ENCODE measurements at places on chromosomes 7 and 10.
A peak's percentile ranks its signal among the peaks of the same experiment; 100 is the strongest.

GRCh38 chr10:125709553-125710474, 9.7 kb upstream of the EDRF1 start:
- no peak for DNase-seq

DNA sequence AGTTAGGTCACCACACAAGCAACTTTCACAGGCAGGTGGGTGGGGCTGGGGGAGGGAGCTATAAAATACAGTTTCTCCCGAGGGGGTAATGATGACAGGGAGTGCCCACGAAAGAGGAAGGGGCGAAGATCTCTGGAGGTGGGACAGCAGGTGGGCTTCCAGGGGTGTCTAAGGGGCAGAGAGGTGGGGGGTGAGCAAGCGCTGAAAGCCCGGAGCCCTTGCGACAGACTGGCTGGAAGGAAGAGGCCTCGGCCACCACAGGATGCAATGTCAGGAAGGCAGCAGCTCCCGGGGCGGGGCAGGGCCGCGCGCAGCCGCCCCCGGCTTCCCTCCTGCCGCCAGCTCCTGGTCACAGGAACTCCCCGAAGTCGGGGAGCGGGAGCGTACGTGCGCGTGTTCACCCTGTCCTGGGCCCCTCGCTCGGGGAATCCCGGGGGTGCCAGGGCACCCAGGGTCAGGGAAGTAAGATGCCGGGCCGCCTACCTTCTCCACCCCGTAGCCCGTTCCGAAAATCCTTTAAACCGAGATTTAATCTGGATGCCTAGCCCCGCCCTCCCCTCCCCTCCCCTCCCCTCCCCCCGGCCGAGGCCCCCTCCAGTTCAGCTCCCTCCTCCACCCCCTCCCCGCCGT, 105.2 kb upstream of the PPIF start:
- peak; percentile 59 for DNase-seq

DNA sequence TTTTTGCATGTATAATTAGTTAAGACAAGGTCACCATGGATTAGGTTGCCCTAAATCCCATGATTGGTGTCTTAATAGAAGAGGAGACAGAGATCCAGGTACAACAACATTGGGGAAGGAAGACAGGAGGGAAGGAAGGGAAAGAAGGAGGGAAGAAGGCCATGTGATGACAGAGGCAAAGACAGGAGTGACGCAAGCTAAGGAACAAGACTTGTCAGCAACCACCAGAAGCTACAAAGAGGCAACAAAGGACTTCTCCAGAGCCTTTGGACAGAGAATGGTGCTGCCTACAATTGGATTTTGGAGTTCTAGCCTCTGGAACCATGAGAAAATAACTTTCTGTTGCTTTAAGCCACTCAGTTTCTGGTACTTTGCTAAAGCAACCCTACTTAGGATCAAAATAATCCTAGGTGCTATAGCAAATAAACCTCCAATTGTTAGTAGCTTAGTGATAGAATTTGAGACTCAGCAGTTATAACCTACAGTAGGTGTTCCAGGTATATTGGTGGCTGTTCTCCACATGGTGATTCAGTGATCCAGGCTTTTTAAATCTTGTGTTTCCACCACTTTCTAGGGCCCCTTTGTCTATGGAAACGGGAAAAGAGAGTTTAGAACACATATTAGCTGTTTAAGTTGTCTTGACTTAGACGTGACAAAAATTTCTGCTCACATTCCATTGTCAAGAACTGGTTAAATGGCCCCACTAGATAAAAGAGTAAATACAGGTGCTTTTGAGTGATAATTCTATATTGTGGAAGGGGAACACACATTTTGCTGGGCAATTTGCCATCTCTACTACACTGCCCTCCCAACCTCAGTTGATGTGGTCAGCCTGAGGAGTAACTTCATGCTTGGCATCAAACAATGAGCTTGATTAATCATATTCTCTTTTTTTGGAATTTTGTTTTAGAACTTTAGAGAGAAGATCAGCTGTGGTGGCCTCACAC, 70.5 kb upstream of the SP4 start:
- no peak for DNase-seq

GRCh38 chr7:112622159-112622715, 141.4 kb downstream of the LSMEM1 start:
- no peak for DNase-seq

DNA sequence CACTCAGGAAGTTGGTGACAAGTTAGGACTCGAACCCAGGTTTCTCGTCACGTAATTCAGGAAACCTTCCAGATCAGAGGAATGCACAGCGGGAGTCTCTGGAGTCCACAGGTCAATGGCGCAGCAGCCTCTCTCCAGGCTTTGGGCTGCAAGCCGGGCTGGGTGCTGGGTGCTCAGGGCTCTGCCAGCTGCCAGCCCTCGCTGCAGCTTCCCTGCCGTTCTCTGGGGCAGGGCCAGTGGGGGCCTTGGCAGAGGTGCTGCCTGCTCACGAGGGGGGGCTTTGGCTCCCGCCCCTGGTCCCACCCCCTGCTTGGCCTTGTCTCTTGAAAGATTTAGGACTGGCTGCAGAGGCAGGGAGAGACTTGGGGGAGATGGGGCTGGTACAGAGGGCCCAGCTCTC, at the start of gene TACR2:
Gene TACR2 (minus strand): TSS at position 224 of the 400 bp plus-strand sequence. CDS start 595 bp downstream, outside the sequence.
- no peak for DNase-seq

DNA sequence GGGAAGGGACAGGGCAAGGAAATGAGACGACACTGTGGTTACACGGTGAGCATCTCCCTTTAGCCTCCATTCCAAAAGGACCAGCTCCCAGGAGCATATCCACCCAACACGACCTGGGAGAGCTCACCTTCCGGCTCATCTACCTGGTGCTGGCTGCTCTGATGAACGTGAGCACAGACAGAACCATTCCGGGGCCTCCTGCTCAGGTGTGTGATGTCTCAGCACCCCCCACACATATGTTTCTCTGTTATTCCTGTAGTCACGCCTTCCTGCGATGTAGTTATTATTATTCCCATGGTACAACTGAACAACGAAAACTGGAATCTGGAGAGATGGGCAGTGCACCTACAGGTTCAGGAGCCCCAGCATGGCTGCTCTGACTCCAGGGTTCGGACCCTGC, 20.5 kb upstream of the GPR26 start:
- DNase-seq, result no peak

- DNase-seq, result no peak
Observed at GRCh38 chr7:16178092-16178491, 243.2 kb downstream of the CRPPA start.

GRCh38 chr7:69419934-69420333, 178.3 kb upstream of the AUTS2 start:
- DNase-seq, result no peak

GRCh38 chr7:20217193-20217948, at the start of gene MACC1:
MACC1 (minus strand) TSS chr7:20217384; CDS start chr7:20161862, 55,522 bp downstream.
- no peak for DNase-seq

- no peak for DNase-seq
Observed at GRCh38 chr7:99404235-99404976, 4.0 kb downstream of the PDAP1 start.

DNA sequence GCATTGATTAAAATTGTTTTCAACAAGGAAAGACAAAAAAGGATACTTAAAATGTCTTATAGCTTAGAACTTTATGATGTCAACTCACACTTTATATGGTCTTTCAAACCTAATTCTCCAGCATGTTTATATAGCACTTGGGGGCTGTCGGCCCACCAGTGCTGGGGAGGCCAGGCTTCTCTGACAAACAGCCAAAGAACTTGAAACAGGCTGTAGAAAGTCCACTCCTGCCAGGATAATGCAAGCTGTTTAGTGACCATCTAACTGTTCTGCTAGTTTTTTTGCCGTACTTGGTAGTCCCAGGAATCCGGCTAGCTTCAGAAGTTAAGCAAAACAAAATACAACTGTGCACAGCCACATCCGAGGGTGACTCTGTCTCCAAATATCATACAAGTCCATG, 13.6 kb upstream of the SOSTDC1 start:
- no peak for DNase-seq

GRCh38 chr10:52668024-52668423, 104.6 kb downstream of the MBL2 start:
- DNase-seq, result no peak

DNA sequence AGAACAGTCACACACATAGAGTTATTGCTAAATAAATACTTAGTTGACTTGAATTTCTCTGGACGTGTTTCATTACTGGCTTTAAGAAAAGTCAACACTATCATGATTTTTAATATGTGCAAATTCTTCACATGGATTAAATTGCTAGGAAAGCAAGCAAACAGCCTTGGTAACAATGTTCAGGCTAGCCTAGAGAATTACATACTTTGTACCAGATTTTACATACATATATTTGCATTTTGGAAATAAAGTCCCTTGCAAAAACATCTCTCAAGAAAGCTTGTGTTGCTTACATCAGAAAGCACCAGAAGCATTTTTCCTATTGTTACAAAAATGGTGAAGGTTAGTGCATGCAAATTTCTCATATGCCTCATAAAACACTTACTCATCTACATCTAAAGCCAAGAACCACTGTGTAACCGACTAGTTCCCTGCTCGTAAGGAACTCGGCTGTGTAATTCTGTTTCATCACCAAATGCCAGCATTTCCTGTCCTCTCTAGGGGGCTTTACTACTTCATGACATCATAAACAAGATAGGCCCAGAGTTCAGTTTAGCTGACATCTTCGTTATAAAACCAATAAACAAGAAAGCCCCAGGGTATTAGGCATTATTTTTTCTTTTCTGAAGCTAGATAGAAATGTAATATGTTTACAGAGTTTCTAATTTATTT, 87.8 kb downstream of the CFAP58 start:
- DNase-seq, result no peak

DNA sequence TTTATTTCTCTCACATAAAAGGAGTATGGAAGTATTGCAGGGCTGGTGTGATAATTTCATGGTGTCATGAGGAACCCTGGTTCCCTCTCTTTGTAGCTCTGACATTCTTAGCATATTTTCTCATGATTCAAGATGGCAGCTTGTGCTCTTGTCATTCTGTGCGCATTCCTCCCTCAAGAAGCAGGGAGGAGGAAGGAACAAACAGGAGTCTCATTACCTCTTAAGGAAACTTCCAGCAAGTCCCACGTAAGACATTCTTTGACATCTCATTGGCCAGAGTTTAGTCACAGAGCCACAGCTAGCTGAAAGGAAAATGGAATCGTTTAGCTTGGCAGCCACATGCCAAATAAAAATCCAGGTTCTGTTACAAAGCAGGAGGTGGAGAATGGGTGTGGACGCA, 546.8 kb downstream of the LRMDA start:
- no peak for DNase-seq
